ENCODE measurements at places on chromosomes 12 and 14. TPM values are rescaled to one million over a fixed set of nuclear protein-coding genes. Genes with fewer than 3 reads are reported as not detected.

DNA sequence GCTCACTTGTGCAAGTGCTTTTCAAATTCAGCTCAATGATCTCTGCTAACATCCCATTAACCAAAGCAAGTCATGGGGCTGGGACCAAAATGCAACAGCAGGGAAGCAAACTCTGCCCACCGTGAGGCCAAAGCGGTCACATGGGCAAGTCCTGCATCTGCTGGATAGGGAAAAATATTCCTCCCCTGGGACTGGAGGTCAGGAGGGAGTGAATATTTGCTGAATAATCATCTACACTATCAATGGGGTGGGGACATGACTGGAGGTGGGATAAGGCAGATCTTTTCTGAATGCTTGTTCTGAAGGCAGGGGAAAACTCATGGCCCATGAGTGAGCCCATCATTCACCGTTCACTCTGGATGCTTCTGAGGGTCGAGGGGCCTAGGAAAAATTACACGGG lies 45.1 kb upstream of the VRK1 start:
- DNase-seq: no peak

DNA sequence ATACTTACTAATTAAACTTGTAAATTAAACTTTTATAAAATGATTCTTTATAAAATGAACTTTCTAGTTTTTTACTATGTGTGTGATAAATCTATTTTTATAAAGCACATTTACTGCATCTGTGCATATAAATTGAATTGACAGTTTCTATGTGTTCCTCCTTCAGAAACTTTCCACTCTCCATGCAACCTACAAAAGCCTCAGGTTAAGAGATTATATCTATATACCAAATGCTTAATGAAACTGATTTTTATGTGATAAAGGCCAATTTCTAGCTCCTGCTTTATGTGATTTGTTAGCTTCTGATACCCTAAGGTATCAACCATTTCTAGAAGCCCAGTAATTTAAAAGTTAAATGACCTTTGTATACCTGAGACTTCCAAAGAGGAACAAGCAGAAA lies 174.0 kb downstream of the SRGAP1 start:
- DNase-seq: no peak

DNA sequence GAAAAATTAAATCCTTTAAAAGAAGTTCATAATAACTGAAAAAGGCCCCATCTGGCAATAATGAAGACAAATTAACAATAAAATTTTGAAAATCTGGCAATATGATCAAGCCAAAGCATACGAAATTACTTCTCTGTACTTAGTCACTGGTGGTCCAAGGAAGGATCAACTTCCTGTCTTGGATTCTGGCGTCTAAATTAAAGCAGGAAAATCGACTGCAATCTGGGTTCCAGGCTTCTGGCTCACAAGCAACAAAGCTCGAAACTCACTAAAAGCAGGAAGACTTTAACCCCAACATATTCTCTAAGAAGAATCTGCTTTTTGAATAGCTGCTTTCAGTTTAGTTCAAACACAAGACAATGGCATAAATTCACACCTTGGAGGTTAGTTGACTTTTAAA lies 49.7 kb downstream of the LRIG3 start:
- DNase-seq: no peak

- DNase-seq: no peak
These were observed 38.2 kb upstream of the GNPNAT1 start for GRCh38 chr14:52829527-52830185.

DNA sequence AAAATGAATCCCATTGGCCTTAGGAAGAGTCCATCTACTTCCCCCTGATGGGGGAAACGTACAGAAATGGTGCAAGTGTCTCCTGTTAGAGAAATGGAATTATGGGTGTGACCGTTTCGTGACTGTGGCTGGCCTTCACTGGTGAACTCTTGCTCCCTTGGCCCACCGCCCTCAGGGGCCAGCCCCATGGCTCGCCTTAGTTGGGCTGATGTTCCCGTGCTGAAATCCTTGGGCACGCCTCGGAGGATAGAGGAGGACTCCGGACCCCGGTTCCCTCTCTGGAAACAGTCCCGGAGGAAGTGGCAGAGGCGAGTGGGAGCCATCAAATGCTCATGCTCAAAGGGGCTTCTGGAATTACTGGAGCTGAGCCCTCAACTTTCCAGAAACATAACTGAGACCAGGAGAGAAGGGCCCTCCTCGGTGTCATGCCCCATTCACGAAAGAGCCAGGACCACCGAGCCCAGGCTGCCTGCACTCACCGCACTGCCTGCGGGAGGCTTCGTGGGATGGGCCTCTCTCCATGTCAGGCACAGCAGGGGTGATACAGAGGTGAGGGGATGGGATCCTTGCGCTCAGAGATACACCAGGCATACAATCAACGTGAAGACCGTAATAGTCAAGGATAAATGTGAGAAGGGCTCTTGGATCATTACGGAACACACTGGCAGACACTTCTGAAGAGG lies 10.1 kb upstream of the CACNA2D4 start:
- no peak for DNase-seq

- no peak for DNase-seq
These were observed 275.4 kb downstream of the TRHDE start for GRCh38 chr12:72547573-72547972.

- DNase-seq: no peak
These were observed 156.5 kb upstream of the MYL2 start for GRCh38 chr12:111076611-111077451.

GRCh38 chr12:54135621-54136350 lies 53.0 kb downstream of the SMUG1 start:
- DNase-seq: no peak

DNA sequence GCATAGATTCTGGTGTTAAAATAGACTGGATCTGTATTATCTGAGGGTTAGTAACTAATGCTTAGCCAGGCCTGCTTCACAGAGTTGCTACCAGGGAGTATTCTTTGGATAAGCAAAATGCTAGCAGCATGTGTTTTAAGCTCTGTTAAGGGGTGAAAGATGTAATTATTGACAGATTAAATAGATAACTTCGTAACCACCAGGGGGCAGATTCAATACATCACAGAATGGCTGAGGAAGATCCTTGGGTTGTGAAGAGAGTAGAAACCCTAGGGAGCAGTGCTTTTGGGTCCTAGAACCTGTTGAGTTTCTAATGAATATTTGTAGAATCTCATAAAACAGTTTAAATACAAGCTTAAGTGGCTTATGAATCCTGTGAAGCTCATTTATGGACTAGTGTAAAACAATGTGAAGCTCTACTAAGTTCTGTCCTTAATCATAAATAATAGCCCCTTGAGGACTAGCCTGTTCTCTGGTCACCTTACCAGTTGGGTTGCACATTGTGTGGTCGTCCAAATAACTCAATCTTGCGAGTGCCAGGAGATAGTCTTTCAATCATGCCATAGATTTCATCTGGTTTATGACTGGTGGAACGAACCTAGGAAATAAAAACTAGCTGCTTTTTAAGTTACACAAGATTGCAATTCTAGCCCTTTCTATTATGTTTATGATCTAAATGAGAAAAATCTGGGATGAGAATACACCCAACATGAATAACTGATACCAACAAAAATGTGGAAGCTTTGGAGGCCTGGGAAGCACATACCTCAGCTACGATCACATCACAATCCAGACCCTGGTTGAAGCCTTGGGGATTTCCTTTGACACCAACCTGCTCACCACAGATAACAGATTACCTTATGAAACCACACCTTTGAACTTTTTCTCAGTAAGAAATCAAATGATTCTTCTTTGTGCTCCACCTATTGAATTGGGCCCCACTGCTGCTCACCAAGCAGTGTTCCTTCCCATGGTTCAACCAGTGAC lies 12.3 kb downstream of the METTL3 start:
- peak; percentile 59 for DNase-seq

DNA sequence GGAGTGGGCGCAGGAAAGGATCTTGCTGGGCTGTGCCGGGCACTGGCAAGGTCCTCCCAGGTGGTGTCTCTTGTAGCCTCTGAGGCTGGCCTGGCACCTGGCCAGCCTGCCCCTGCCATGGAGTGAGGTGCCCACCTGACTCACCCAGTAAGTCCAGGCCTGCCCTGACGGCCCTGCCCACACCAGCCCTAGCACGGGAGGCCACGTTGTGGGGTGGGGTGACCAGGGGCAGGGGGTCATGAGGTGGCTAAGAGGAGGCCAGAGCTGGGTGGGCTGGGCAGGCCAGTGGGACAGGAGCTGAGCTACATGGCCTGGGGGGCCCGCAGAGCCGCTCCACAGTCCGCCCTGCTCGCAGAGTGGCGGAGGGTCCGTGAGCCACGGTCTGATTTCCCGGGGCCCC lies 45.4 kb downstream of the KIF26A start:
- no peak for DNase-seq

DNA sequence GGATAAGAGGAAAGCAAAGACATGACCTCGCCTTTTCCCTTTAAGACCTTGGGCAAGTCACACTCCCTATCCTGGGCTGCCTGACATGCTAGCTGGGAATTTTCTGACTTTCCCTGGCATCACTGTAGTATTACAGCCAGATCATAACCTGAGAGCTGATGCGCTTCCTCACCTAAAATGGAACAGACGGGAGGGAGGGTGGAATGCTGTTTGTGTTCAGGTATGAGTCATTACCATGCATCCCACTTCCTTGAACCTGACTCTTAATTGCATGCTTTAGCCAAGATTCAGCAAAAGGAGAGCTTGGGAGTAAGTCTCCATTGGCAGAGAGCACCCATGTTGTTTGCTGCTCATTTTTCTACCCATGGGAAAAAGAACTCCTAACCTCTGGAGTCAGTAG lies 156.5 kb downstream of the KCNK10 start:
- peak; percentile 10 for DNase-seq

GRCh38 chr12:130658145-130658911 lies 57.8 kb downstream of the RIMBP2 start:
- DNase-seq: no peak

- DNase-seq: peak; percentile 57
These were observed 68.6 kb upstream of the MAX start for GRCh38 chr14:65170768-65171507.

DNA sequence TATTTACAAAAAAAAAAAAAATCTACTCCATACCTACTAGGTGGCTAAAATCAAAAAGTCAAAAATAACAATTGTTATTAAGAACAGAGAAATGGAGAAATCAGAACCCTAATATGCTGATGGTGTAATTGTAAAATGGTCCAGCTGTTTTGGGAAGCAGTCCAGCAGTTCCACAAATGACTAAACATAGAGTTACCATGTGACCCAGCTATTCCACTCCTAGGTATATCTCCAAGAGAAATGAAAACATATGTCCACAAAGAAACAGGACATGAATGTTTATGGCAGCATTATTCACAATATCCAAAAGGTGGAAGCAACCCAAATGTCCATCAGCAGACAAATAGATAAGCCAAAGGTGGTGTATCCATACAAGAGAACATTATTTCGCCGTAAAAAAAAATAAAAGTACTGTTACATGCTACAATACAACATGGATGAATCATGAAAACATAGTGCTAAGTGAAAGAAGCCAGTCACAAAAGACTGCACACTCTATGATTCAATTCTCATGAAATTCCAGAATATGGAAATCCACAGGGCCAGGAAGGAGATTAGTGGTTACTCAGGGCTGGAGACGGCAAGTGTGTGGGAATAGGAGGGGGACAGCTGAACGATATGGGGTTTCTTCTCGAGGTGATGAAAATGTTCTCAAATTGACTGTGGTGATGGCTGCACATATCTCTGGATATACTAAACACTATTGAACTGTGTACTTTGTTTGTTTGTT lies 9.1 kb upstream of the DPF3 start:
- no peak for DNase-seq

GRCh38 chr12:39431797-39432196 lies 11.1 kb downstream of the KIF21A start:
- DNase-seq: no peak

GRCh38 chr12:118853634-118854033 lies 127.7 kb upstream of the SRRM4 start:
- DNase-seq: no peak

DNA sequence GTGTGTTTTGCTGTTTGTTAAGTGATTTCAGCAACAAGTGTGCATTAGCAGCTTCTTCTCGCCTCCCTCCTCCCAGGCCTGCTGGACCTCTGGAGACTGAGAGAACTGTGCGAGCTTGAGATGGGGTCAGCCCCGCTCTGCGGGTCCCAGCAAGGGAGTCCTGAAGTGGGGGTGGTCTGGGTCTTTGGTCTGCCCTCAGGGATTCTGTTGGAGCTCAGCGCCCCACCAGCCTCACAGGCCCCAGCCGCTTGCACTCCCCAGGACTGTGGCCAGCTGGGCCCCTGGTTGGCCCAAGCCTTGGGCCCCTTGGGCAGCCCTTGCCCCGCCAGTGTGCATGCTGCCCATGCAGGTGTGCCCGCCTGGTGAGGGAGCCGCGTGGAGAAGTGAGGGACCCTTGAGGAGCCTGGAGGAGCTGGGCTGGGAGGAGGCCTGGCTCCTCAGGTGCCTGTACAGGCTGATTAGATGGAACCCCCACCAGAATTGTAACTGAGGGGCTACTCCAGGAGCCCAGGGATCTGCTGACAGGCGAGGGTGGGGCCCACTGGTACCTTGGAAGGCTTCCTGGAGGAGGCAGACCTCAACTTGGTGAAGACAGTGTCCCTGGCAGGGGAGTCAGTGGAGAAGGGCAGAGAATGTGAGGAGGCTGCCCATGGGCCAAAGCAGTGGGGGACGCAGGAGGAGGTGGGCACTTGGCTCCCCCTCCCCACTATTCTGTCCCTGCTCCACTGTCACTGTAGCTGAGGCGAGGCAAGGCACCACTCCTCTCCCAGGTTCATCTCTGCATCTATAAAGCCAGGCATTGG lies 56.7 kb downstream of the BEGAIN start:
- DNase-seq: no peak

DNA sequence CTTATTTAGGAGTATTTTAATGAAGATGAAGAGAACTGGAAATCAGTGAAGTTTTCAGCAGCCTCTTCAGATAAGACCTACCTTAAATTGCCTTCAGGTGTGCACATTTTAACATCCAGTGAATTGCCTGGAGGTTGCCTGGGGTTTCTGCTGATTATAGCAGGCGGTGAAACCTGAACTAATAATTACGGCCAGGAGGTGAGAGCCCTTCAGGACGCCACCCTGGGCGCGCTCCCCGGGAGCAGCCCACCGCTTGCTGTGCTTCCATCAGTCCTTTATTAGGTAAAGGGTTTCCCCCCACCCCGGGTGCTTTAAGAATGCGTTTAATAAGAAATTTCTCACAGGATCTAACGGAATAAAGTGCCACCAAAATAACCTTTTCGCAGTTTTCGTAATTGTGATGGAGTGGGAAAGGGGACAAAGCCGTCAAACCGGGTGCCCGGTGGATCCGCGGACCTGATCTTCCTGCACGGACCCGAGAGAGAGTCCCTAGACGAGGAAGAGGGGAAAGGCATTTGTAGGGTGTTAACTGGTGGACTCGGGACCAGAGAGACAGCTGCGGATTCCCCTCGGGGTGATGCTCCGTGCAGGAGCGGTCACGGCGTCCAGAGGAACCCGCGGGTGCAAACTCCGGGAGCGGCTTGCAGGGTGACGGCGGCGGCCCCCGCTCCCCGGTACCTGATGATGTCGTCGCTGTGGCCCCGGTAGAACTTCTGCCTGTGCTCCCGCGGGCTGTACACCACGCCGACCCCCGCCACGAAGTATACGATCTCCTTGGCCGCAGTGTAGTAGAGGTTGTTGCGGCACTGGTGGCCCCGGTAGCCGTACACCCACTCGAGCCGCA lies 902 bp downstream of the EML5 start:
- peak; percentile 5 for DNase-seq

The ACTR10 gene
- 47.9 TPM for polyA plus RNA-seq

The CMA1 gene
- not detected for polyA plus RNA-seq

The AJUBA gene
- polyA plus RNA-seq: 68.0 TPM

The VAMP1 gene
- 22.7 TPM for polyA plus RNA-seq

The RD3L gene
- not detected for polyA plus RNA-seq

The TMEM132C gene
- not detected for polyA plus RNA-seq

The CCDC196 gene
- polyA plus RNA-seq: not detected

The GPR84 gene
- 0.04 TPM for polyA plus RNA-seq
